HT1080 (cell line): ENCODE measurements at places on chromosomes 7 and 10.

DNA sequence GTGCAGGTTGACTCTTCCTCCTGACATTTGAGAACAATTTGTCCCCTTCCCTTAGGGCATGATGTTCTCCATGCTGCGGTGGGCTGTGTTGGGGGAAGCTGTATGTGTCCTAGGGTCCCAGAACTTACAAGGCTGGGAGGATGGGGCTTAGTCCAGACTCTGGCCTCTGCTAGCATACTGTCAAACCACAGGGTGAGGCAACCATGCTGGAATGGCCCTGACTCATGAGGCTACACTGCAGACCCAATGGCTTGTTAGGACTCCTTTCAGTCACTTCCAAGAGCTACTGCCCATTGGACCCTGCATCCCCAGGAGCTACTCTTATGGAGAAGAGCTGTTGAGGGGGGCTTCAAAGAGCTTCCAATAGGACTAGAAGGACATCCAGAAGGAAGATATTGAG is 20.1 kb upstream of the FAM170B start:
- DNase-seq: peak; percentile 51

DNA sequence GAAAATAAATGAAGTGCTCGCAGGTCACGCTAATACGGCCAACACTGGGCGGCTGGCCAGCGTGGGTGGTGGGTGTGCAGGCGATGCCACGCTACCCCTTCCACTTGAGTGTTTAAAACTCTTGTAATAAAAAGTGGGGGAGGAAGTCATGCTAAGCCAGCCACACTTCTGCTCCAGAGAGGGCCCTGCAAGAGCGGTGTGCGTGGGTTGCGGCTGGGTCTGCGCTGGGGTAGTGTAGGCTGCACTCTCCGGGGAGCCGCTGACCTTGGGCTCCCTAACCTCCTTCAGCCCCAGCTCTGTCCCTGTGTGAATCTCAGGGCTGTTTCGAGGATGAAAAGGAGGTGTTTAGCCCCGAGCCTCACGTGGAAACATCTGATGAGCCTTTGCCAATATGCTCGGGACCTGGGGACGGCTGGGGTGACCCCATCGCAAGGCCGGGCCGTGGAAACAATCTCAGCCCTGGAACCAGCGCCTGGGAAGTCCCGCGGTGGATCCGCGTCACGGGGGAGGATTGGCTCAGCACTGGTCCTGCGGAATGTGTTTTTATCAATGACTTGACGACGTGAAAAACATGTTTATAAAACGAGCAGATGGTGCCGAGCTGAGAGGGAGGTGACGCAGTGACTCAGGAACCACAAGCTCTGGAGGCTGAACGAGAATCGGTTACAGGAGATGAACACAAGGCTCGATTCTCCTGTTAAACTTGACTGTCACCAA is 278.5 kb downstream of the DNAJB6 start:
- no peak for DNase-seq

DNA sequence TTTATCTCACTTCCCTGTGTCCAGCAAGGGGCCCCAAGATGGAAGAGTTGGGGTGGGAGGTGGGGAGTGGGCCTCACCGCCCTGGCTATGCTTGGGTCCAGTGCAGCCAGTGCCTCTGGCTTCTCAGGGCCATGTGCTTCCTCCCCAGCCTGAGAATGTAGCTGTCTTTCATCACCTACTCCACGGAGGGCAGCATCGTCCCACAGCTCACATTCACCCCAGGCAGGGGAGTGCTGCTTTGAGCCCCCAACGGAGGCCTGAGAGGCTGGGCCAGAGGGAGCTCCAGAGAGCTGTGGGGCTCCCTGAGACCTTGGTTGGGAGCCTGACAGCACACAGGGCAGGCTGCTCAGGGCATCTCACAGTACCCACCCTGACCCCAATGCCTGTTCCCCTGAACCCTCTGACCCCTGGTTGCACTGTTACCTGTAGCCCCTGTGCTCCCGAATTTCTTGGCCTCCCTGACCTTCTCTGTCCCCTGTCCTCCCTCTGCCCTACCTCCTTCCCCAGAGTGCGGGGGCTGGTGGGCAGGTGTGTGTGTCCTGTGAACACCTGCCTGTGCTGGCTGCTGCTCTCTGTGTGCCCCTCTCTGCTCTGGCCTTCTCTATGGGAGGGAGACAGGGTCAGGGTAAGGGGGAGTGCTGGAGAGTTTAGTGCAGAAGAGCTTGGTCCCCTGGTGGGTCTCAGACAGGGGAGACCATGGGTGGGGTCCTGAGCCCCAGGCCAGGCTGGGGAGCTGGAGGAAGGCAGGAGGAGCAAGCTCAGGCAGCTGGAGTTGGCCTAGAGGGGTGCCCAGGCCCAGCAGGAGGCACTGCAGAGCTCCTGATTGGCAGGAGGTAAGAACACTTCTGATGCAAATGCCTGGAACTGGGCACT is 19.6 kb upstream of the ZNF488 start:
- peak; percentile 20 for DNase-seq

GRCh38 chr7:135991322-135991721 is 14.2 kb upstream of the MTPN start:
- no peak for DNase-seq

- DNase-seq: no peak
Observed at GRCh38 chr10:43957267-43958070, 308.8 kb upstream of the ZNF32 start.

GRCh38 chr10:95247881-95248583 is 42.8 kb downstream of the PDLIM1 start:
- no peak for DNase-seq

DNA sequence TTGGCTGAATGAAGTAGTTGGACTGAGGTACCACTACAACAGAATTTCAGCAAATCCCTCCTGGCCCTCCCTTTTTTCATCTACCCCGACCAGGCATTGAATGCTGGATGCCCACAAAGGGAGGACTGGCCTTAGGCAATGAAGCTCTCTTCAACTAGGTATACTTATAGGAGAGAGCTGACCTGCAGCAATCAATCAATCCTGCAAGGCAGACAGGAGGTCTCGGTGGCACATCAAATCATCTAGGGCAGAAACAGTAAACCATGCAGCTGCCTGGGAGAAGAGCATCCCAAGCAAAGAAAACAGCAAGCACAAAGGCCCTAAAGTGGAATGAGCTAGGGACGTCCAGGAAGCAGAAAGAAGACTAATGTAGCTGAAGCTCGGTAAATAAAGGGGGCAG is 2.4 kb upstream of the ABRAXAS2 start:
- no peak for DNase-seq

GRCh38 chr10:121595351-121595805 is 2.9 kb downstream of the FGFR2 start:
- DNase-seq: no peak

GRCh38 chr7:40796723-40797122 is 661.9 kb downstream of the SUGCT start:
- DNase-seq: no peak

GRCh38 chr10:34933676-34934075 is 118.6 kb upstream of the PARD3 start:
- DNase-seq: no peak

- DNase-seq: peak; percentile 73
Observed at GRCh38 chr10:69515699-69516259, 57.4 kb downstream of the NEUROG3 start.

GRCh38 chr7:55946545-55946944 is 5.1 kb upstream of the MRPS17 start:
- DNase-seq: no peak

- no peak for DNase-seq
Observed at GRCh38 chr10:63421591-63421990, 44.2 kb downstream of the JMJD1C start.

DNA sequence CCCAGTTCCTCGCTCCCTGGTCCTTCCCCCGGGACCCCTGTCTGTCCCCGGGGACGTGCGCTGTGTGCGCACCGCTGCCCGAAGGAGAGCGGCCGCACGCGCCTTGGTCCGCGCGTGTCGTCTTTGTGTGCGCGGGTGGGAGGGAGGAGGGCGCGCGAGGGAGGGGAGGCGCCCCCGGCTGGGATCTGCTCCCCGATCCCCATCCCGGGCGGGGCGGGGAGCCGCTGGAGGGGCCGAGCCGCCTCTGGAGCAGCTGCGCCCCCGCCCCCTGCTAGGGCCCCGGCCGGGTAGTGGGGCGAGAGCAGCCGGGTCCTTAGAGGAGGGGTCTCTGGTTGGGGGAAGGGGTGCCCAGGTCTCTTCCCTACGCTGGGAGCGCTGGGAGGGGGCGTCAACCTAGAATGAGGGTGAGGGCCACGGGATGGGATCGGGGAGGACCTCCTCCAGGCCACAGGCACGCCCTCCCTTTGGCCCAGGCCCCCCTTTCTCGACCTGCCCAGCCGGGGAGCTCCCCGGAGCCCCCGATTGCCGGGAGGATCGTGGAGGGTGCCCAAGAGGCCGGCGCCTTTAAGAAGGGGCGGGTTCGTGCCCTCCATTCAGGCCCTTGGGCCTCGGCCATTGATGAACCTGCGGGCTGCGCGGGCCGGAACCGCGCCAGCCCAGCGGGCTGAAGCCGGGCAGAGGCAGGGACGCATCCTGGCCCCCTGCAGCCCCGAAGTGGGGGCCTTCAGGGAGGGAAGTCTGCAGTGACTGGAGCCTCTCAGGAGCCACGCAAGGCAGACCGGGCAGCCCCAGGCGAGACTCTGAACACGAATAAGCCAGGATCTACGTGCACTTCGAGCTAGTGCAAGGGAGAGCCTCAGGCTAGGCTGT is 678 bp downstream of the SH2B2 start:
- DNase-seq: no peak

GRCh38 chr7:54336800-54337199 is 205.4 kb upstream of the VSTM2A start:
- DNase-seq: no peak

GRCh38 chr10:6144406-6145165 is 55.8 kb downstream of the RBM17 start:
- DNase-seq: peak; percentile 84

GRCh38 chr10:117545141-117546019 is 2.8 kb downstream of the EMX2 start:
- no peak for DNase-seq

DNA sequence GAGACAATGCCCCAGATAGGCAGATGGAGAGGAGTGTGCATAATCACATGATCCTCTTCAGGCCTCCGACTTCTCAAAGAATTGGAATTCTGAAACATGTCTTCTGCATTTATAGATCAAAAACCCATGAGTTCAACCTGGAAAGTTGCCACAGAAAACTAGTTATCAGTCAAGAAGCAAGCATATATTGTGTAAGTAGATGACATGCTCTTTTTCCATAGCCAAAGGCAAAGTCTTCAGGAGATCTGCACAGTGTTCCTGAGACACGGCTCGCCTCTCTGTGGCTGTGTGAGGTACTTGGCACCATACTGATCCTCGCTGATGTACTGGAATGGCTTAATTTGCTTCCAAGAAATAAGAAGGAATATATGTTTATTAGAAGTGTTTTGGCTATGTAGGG is 213.5 kb upstream of the MKI67 start:
- no peak for DNase-seq
